Camera-type eye (tissue), 1 donor: ENCODE measurements at places on chromosomes 12 and 14. TPM values are rescaled to one million over a fixed set of nuclear protein-coding genes. Genes with fewer than 3 reads are reported as not detected.

The TMPRSS12 gene
- total RNA-seq: not detected

The EGLN3 gene
- total RNA-seq: 31.7 TPM

The COX8C gene
- total RNA-seq: not detected

The FKBP3 gene
- total RNA-seq: 73.9 TPM

The SERPINA12 gene
- 0.22 TPM for total RNA-seq

The ARHGEF25 gene
- total RNA-seq: 53.5 TPM

The SDR9C7 gene
- total RNA-seq: 0.38 TPM

The DACT1 gene
- total RNA-seq: 27.2 TPM

The RASSF9 gene
- 5.9 TPM for total RNA-seq

The KLHL33 gene
- 0.99 TPM for total RNA-seq

The RIMKLB gene
- 132 TPM for total RNA-seq

The SPX gene
- total RNA-seq: 6.8 TPM

The HOXC12 gene
- total RNA-seq: not detected

The PTGER2 gene
- 7.5 TPM for total RNA-seq

The KRT3 gene
- 5.7 TPM for total RNA-seq

The UNC79 gene
- 13.7 TPM for total RNA-seq

The KCNK10 gene
- total RNA-seq: 1.3 TPM

The TC2N gene
- 12.0 TPM for total RNA-seq

The PKP2 gene
- 24.0 TPM for total RNA-seq

The PTPRB gene
- 29.7 TPM for total RNA-seq

The FBXO21 gene
- total RNA-seq: 159 TPM

The LIMA1 gene
- 66.3 TPM for total RNA-seq

The ANO2 gene
- 94.8 TPM for total RNA-seq

The CRIP2 gene
- total RNA-seq: 71.6 TPM

The WASHC4 gene
- 115 TPM for total RNA-seq
